ENCODE measurements at places on chromosomes 12 and 14.

GRCh38 chr14:104559804-104560585 lies 19.6 kb upstream of the C14orf180 start:
- no peak for DNase-seq

DNA sequence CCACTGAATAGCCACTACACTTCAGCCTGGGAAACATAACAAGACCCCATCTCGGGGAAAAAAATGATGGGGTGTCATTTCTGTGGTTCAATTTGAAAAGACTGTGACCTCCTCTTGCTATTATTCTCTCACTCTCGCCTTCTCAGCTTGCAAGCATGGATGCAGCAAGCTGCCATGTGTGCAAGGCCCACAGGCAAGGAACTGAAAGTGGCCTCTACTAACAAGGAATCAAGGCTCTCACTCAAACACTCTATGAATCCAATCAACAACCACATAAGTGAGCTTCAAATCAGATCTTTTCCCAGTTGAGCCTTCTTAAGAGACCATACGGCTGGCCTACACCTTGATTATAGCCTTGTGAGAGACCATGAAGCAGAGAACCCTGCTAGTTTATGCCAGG lies 17.9 kb upstream of the DHRS7 start:
- no peak for DNase-seq

GRCh38 chr14:96062010-96062409 lies 22.8 kb downstream of the C14orf132 start:
- DNase-seq = no peak

GRCh38 chr12:65685514-65685913 lies 138.8 kb upstream of the HMGA2 start:
- no peak for DNase-seq

- no peak for DNase-seq
Observed at GRCh38 chr12:45634273-45634917, 95.1 kb upstream of the ARID2 start.

- no peak for DNase-seq
Observed at GRCh38 chr14:52876806-52877205, 74.0 kb downstream of the FERMT2 start.

- no peak for DNase-seq
Observed at GRCh38 chr14:98093111-98093510, 1178.9 kb downstream of the BCL11B start.

- no peak for DNase-seq
Observed at GRCh38 chr12:52628841-52629240, 10.5 kb upstream of the KRT73 start.
